ENCODE measurements at places on chromosomes 1 and 21. TPM values are rescaled to one million over a fixed set of nuclear protein-coding genes. Genes with fewer than 3 reads are reported as not detected.

Gene LORICRIN
- not detected for total RNA-seq

Gene ETV3L
- total RNA-seq = not detected

Gene OR2L13
- total RNA-seq = not detected

Gene E2F2
- 0.39 TPM for total RNA-seq

Gene CELA3B
- not detected for total RNA-seq

Gene METTL25B
- total RNA-seq = 12.4 TPM

Gene EPHX1
- 46.1 TPM for total RNA-seq

Gene LIN28A
- total RNA-seq = not detected

Gene SH2D1B
- total RNA-seq = not detected

Gene KCNJ9
- total RNA-seq = under 0.01 TPM

Gene XKR8
- total RNA-seq = 5.5 TPM

Gene CHI3L2
- total RNA-seq = 13.9 TPM

Gene GSTM1
- total RNA-seq = not detected

Gene TUT4
- total RNA-seq = 29.7 TPM

Gene CYP4B1
- total RNA-seq = not detected

Gene PRAMEF18
- not detected for total RNA-seq
